Stimulated activated CD4-positive, alpha-beta T cell treated with anti-CD3 and anti-CD28 coated beads, TNF-alpha, amount 100 ng/mL, for 4 hours (primary cell): ENCODE measurements at places on chromosomes 11 and 22.

DNA sequence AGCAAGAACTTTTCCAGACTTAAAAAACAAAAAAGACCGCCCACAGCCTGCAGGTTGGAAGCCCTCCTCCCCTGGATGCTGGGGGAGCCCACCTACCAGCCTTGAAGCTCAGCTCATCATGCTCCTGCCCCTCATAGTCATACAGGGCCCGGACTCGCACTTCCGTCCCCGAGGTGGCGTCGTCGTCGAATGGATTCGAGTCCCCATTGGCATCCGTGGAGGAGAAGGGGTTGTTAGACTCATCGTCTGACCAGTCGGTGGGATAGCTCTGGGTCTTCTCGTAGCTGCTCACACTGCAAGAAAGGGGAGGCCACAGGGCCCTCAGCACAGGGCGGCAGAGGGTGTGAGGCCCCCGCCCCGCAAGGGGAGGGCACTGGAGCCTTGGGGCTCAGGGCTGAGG is 19.0 kb upstream of the ARFGAP3 start:
- no peak for DNase-seq

DNA sequence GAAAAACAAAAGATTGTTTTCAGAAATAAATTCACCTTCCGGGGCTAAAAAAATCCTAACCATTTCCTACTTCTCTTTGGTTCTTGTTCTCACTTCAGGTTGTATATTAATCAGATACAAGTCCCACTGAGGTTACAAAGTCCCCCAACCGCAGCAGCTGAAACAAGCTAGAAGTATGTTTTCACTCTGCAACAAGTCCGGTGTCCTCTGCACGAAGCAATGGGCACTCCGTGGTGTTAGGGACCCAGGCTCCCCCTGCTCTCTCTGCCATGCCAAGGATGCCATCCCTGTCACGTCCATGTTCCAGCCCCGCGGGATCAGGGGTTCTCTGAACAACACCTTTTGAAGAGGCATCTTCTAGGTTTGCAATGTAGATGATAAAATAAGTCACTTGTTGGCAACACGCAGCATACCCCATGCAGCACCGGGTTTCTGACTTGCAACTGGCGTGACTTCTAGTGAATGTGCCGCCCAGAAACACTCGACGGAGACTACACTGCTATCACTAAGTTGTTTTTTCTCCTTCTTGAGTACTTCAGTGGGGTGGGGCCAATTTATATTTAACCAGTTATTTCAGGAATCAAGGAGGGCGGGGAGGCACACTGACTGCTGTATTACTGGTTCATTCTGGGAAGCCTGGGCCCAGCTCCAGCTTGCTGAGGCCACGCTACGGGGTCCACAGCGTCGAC is 25.4 kb upstream of the GSTP1 start:
- no peak for DNase-seq

- DNase-seq: no peak
Measured at GRCh38 chr11:84437071-84437980, 1151.2 kb upstream of the CCDC90B start.

- no peak for DNase-seq
Measured at GRCh38 chr11:104003491-104003890, 32.9 kb upstream of the DDI1 start.
